ENCODE measurements at places on chromosomes 3 and 15.
A peak's percentile ranks its signal among the peaks of the same experiment; 100 is the strongest.

- DNase-seq: no peak
These were observed 20.8 kb downstream of the FAM174B start for GRCh38 chr15:92634671-92635201.

DNA sequence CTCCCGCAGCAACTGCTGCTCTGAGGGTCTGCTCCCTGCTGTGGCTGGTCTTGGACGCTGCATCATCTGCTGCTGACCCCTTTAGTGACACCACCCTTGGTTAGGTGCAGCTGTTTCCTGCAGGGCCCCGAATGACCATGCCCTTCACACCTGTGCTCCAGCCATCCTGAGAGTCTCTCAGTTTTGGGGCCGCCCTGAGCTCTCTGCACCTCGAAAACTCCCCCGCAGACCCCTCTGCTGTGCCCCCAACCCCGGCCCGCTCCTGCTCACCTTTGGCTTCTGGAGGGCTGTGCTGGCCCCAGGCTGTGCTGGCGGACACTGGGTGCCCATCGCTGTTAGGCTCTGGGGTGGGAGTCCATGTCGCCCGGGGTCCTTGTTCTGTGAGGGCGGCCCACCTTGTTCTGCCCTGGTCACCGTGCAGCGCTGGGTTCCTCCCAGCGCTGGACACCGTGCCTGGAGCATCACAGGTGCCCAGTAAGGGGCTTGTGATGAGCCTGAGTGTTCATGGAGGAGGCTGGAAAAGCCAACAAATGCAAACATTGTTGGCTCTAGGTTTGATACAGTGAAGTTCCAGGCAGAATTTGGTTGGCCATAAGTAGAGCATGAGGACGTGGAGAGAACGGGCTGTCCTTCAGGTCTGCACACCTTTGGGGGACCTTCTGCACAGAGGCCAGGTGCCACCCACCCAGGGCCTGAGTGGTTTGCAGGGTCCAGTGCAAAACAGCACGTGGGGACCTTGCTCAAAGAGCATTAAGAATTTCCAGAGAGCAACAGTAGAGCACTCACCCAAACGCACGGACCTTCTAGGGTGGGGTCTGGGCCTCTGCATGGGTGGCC lies 12.3 kb downstream of the ABTB1 start:
- no peak for DNase-seq

GRCh38 chr3:178646186-178646862 lies 110.1 kb downstream of the KCNMB2 start:
- peak; percentile 29 for DNase-seq

DNA sequence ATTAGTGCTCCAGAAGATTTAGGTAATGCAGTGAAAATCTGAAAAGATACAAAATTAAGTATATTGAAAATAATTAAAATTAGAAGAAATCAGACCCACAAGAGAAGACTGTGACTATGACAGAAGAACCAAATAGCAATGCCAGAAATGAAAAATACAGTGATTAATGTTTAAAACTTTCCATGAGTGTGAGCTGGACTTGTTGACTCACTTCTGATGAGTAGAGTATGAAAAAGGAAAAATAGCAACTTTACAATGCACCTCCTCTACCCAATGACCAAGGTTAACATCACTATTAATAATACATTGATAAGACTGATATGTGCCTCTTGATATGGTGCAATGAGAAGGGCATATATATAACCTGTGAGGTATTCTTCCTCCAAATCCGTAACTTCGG lies 39.3 kb upstream of the SLC22A13 start:
- no peak for DNase-seq

DNA sequence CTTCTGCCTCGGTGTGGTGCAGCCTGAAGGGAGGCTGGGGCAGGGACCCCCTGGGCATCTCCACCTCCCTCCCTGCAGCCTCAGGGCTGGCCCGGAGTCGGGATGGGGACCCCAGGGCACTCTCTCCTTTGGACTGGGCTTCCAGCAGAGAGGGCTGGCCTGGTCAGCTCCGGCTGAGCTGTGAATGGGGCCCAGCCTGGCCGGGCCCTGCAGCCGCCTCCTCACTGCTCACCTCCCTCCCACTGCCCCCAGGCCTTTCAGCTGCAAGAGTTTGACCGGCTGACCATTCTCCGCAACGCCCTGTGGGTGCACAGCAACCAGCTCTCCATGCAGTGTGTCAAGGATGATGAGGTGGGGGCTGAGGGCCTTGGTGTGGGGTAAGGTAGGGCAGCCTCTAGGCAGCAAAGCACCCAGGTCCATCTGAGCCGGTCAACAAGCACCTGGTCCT lies 36.0 kb downstream of the PSTPIP1 start:
- DNase-seq: no peak

- no peak for DNase-seq
These were observed 52.6 kb downstream of the WNT7A start for GRCh38 chr3:13827256-13827655.

DNA sequence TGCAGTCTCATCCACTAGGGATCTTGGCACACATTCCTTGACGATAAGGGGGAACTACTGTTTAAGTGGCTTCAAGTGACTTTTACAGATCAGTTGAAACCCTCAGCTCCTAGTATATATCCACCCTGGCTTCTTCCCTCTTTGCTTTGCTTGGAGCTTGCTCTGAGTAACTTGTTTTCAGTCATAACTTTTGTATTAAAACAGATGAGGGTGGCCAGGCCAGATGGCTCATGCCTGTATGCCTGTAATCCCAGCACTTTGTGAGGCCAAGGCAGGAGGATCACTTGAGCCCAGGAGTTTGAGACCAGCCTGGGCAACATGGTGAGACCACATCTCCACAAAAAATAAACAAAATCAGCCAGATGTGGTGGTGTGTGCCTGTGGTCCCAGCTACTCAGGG lies 42.4 kb downstream of the EOMES start:
- DNase-seq: no peak

GRCh38 chr15:31214158-31214863 lies 112.3 kb upstream of the KLF13 start:
- DNase-seq: no peak

DNA sequence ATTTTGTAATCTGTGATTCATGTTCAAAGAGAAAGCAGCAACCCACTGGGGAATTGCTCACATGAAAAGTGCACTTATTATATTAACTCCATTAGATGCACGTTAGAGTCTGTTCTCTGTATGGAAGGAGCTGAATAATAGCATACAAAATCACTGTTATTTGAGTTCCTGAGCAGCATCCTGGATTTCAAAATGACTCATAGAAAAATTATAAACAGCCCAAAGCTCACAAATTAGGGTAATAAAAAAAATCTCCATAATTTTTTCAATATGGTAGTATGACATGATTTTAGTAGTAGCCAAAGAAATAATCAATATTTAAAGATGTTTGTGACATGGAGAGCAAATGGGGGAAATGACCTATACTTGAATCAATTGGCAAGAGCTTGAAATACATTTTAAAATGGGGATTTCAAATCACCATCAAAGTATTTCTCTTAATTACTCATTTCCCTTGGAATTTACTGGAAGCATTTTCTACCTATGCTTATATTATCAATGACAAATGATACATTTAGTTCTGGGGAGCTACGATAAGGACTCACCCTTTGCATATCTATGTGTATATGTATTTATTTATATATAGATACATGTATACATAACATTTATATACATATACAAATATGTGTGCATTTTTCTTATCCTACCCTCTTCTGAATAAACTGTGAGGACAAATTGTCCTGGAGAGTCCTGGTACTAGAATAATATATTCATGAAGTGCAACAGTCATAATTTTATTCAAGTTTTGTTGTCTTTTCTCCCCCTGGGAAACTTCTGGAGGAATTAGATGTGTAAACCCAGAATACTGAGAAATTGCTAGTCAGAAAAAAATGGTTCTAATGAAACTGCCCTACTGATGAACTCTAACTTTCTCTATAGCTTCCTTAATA lies 116.3 kb downstream of the RPL22L1 start:
- no peak for DNase-seq

All from NCI-H2081 treated with DMSO at 0.1 percent for 48 hours (cell line).